Pancreas (tissue), 10 donors: ENCODE measurements at places on chromosomes 7 and 10. TPM values are rescaled to one million over a fixed set of nuclear protein-coding genes. Genes with fewer than 3 reads are reported as not detected.

DNA sequence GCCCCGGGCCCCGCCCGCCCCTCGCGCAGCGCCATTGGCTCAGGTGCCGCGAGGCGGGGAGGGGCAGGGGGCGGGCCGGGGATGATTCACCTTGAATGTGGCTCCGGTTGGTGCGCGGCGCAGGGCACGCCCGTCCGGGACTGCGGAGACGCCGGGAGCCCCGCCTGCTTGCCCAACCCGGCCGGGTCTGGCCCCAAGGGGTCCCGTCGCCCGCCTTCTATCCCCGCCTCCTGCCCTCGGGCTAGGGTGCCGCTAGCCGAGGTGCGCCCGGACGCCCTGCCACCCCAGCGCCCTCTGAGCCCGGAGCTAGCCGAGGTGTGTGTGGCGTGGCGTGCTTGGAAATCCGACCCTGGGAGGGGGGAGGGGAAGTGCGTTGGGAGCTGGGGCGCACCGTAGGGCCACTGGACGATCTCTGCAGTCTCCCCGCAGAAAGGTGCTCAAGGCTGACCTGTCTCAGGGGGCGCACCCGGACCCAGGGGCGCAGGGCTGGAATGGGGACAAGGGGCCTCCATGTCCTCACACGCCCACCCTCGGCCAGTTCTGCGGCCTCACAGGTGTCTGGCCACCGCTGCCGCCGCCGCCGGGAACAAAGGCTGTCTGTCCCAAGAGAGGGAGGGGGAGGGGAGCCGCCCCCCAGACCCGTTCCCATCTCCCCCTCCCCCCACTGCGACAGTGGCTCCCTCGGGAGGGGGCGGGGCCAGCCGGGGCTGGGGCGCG, 168.9 kb downstream of the NRF1 start:
- peak; percentile 95 for DNase-seq

DNA sequence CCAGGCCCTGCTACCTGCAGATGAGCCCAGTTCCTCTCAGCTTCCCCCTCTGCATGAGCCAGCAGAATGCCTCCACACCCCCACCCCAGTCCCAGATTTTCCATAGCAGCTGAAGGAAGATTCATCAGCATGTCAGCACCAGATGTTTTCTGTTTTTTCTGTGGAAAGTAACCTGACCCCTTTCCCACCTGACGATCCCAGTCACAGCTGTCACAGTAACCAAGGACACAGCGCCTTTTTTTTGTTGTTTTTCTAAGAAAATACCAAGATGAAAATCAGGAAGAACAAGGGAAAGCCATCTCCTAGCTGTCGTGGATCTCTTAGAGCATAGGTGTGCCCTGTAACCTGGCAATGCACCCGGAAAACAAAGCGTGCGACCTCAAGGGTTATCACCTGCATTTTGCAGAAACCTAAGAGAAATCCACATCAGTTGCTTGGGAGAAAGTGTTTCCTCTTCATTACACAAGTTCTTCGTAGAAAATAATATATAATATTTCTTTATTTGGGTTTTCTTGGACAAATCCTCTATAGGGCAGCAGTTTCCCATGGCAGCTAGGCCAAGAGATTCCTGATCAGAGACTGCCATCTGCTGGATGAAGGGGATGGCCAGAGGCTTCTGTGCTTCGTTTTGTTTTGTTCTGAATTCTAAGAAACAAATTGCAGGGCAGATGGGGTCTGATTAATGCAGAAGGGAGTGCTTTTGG, 401.9 kb downstream of the TNS3 start:
- peak; percentile 58 for DNase-seq

DNA sequence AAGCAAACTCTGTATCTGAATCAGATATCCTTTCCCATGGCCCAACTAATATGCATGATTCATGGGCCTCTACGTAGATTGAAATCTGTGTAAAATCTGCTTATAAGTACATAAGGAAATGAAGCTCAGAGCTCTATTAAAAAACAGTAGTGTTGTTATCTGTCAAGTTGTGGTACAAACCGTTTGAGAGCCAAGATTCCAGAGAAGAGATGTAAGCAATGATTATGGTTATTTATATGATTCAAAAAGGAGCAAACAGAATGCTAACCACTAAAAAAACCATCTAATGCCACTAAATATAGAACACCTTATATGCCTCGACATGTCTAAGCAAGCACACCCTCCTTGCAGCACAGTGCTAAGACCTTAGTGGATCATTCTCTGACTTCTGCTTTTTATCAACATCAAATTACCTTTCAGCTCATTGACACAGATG, 26.6 kb downstream of the RPP38 start:
- no peak for DNase-seq

GRCh38 chr7:84245835-84246234, 51.2 kb upstream of the SEMA3A start:
- DNase-seq = peak; percentile 17

GRCh38 chr10:79221110-79222051, 125.9 kb upstream of the PPIF start:
- no peak for DNase-seq

- peak; percentile 39 for DNase-seq
These were observed 8.3 kb upstream of the CALML5 start for GRCh38 chr10:5507649-5508131.

- DNase-seq = no peak
These were observed 149.2 kb downstream of the C1GALT1 start for GRCh38 chr7:7331523-7331922.

- DNase-seq = no peak
These were observed 1005.0 kb downstream of the LRMDA start for GRCh38 chr10:76436401-76436811.

- no peak for DNase-seq
These were observed 33.8 kb downstream of the STK32C start for GRCh38 chr10:132273966-132274365.

DNA sequence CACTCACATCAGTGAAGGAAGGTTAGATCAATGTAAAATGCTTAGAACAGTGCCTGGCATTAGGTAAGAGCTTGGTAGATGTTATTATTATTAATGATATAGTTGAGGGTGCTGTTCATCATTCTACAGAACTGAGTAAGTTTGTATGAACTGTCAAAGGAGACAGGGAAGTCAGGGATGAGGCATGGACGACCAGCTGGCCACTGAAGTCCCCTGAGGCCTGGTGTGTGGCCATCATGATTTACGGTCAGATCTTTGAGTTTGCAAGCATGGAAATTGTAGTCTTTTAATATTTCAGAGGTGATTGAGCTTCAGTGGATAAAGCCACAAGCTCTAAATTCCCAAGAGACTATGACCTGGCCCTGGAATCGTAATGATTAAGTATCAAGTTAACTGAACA, 6.9 kb downstream of the ARMC3 start:
- no peak for DNase-seq

GRCh38 chr10:72077275-72077990, 10.9 kb downstream of the SPOCK2 start:
- DNase-seq = no peak

DNA sequence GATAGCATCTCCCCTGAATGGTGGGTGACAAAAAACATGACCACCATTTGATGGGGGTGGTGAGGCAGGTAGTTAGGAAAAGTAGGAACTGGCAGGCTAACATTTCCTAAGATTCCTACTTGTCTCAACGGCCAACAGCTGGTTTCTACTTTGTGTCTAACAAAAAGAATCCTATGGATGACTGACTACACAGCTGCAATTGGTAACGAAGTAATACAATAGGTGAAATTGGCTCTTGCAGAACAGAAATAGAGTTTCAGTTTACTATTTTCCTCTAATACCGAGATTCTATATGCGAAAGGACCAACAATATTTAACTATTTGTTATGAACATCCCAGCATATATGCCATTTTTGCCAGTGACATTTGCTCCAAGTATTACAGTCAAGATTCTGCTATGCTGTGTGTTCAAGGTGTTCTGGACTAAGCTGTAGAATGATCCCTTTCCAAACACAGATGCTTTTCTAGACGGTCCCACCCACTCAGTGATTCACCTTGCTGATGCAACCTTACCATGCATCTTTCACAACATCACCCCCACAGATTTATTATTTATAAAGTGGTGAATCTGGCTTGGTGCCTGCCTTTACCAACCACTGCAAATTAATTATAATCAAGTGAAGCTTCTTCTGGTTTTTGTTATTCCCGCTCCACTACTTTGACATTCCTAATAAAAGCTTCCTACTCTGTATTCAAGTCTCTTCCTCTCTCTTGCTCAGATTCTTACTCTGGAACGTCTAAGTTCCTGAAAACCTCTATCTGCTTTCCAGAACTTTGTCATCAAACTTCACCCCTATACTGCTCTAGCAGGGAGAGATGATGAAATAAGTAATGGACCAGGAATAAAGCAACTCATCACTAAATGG, 16.8 kb downstream of the BBIP1 start:
- DNase-seq = no peak

The KNDC1 gene
- polyA plus RNA-seq = 1.8 TPM

The ZCWPW1 gene
- 18.9 TPM for polyA plus RNA-seq

The HTRA1 gene
- 20.0 TPM for polyA plus RNA-seq

The CFAP70 gene
- polyA plus RNA-seq = 28.8 TPM
